ENCODE measurements at places on chromosomes 6 and 20.

DNA sequence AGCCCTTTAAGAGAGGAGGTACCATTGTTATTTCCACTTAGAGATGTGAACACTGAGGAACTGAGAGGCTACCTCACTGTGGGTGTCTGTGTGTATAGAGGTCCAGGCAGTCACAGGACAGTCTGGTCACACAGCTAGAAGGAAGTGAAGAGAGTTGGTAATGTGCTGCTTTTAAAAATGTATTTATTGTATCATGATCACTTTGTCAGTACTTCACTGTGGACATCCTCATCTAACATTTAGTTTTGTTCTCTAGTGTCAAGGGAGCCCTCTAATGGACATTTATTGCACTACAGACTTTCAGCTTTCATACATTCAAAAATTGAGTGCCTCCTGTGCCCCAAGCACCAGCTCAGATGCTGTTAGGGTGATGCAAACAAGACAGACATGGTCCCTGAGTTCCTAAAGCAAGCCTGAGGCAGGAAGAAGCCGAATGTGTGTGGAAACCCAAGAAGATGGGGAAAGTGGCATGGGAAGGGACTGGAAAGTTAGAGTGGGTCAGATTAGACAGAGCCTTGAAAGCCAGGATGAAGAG is 123.0 kb downstream of the SLC16A10 start:
- no peak for DNase-seq

DNA sequence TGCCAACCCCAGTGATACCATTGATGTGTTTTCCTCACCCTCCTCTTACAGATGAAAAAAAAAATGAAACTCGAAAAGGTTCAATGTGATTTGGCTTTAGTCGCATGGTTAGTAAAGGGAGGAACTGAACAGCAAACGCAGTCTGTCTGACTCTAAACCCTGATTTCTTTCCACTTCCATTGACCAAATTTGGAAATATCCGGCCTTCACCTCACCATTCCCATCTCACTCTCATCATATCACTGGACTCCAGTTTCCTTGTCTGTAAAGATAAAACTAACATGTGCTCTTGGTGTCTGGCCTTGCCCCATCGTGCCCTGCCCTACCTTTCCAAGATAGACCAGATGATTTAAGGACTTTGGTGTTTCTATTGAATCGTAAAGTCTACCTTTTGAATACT is 48.7 kb upstream of the ADGRF1 start:
- DNase-seq = no peak

DNA sequence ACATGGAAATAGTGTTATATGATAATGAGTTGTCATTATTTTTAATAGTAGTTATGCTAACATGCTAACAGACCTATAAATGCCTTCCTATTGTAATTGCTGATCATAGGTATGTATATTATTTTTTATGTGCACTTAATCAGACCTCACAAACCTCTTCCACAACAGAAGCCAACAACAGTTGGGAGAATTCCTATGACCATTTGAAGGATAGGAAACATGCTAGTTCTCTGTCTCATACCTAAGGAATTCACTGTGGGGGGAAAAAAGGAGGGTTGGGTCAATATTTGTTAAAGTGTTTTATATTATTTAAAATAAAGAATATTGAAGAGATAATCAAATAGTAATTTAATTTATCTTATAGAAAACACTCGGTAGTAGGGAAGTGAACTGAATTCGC is 990.9 kb downstream of the EPHA7 start:
- no peak for DNase-seq

- no peak for DNase-seq
Observed at GRCh38 chr6:88047510-88048150, at the start of gene SPACA1. SPACA1 (plus strand) TSS chr6:88047841; CDS start chr6:88047906, 65 bp downstream.

DNA sequence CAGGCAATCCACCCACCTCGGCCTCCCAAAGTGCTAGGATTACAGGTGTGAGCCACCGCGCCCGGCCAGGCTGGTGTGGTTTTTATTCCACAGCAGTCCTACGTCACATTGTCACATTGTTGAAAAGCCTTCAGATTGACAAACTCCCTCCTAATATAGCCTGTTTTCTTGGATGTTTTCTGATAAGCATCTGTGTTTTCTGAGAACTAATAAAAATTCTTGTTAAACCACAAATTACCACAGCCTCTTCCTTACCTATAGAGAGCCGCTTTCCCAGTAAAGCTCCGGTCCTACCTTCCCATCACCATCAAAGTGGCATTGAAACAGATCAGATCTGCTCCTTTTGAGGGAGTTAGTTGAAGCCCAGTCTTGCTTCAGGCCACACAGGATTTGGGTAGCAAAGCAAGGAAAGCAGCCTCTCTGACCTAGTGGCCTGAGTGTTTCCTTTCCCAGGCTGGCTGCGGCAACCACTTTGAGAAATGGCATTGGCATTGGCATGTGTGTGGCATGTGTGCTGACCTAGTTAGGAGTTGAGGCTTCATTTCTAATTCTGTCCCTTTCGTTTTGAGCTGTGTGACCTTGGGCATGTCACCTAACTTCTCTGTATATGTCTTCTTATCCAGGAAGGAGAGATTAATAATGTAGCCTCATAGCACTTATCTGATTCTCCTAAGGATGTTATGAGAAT is 1.7 kb upstream of the PKIG start:
- DNase-seq = no peak

DNA sequence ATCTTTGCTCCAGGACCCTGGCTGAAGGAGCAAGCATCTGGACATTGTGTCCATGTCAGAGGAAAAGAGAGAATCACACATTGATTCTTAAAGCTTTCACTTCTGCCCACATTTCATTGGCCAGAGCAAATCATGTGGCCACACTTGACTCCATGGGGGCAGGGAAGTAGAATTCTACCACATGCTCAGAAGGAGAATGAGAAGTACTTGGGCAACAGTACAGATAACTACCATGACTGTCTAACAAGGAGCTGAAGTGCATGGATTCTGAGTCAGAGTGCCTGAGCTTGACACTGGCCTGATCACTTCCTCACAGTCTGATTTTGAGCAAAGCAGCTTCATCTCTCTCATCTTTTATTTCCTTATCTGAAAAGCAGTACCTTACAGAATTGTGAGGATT is 38.6 kb downstream of the GHRH start:
- DNase-seq = no peak

DNA sequence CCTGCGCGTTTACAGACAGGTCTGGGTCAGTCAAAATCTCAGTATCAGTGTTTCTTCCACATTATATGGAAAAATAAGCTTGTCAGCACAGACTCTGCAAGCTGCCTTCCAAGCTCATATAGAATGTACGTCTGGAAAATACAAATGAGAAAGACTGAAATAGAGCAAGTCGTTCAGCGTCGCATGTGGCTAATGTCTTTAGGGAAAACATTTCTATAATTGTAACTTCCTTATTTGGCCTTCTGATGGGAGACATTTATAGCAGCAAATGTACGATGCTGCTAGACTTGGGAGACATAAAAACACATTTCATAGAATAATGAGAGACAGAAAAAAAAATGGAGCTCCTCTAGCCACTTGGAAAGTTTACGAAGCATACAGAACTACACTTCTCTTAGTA is 122.2 kb downstream of the KIF16B start:
- DNase-seq = no peak

GRCh38 chr6:84568971-84569370 is 195.4 kb downstream of the TBX18 start:
- DNase-seq = no peak

GRCh38 chr20:32894026-32894483 is 35.3 kb downstream of the EFCAB8 start:
- DNase-seq = no peak

GRCh38 chr6:21873562-21873961 is 280.0 kb downstream of the SOX4 start:
- DNase-seq = no peak

- no peak for DNase-seq
Observed at GRCh38 chr20:7596541-7596940, 343.7 kb downstream of the HAO1 start.

DNA sequence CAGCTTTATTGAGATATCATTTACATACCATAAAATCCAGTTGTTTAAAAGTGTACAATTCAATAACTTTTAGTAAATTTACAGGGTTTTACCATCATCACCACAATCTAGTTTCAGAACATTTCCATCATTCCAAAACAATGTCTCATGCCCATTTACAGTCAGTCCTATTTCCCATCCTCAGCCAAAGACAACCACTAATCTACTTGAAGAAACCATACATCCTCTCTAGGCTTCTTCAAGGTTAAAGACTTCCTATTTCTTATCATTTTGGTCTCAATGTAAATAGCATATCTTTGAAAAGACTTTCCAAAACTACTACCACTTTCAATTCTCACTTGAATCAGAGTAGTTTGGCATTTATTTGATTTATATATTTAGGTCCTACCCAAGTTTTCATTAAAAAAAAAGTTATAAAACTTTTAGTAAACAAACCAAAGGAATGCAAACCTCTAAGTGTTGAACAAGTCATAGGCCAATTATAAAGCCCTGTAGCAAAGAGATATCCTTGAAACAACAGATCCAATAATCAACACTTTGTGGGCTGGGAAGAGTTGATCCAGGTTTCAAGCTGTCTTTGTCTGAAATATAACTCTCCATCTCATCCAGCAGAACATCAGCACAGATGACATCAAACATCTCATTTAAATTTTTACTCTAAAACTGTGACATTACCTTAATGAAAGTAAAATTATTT is 211.3 kb upstream of the RUNX2 start:
- DNase-seq = no peak

DNA sequence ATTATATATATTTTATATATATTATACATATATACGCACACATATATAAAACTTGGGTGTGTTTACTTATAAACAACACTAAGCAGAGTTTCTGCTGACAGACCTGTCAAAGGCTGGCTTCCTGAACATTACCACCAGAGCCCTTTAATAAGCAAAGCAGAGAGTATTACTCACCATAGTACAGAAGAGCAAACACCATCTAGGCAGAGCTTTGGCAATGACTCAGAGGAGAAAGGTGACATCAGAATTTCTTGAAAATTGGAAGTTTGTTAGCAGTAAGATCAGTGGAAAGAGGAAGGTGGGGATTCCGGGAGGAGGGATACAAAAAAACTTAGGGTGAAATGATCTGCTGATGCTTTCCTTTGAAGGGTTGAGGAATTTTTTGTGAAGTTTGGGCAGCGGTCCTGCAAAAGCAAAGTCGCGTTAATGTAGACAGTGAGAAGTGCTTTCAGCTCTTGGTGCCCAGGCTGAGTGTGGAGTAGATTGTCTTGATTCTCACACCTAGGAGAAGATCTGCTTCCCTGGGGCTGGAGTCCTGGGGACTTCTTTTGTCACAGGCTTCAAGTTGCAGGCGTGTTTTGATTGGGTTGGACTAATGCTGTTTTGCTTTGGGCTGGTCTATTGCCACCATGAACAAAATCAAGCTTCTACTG is 109.6 kb upstream of the BACH2 start:
- no peak for DNase-seq

- no peak for DNase-seq
Observed at GRCh38 chr20:63364801-63365585, 3.8 kb upstream of the CHRNA4 start.

- DNase-seq = no peak
Observed at GRCh38 chr6:132130626-132131298, 179.6 kb upstream of the CCN2 start.

- no peak for DNase-seq
Observed at GRCh38 chr6:38572186-38572813, 67.4 kb downstream of the BTBD9 start.

DNA sequence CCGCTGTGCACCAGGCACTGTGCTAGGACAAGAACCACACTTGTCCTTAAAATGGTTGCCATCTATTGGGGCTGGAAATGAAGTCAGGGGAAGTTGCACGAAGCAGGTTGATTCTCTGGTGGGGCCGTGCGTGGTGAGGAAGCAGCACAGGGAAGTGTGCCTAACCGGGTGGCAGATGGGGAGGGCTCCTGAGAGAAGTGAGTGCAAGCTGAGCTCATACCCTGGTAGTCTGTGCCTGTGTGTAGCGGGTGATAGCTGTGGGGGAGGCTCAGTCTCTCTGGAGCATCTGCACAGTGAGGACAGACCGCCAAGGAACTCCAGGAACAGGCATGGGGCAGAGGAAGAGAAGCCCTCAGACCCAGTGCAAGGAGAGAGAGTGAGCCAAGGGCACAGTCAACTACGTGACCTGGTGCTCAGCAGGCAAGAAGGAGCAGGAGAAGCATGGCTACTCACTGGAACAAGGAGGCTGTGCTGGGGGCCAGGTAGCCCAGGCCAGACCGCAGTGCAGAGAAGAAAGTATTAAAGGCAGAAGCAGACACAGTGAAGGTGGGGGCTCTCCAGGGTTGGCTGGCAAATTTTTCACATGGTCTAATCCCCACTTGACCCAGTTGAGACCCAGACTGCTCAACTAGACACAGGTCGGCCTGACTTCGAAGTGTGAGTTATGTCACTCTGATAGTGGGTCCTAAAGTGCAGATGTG is 155.0 kb downstream of the CDH26 start:
- DNase-seq = no peak

DNA sequence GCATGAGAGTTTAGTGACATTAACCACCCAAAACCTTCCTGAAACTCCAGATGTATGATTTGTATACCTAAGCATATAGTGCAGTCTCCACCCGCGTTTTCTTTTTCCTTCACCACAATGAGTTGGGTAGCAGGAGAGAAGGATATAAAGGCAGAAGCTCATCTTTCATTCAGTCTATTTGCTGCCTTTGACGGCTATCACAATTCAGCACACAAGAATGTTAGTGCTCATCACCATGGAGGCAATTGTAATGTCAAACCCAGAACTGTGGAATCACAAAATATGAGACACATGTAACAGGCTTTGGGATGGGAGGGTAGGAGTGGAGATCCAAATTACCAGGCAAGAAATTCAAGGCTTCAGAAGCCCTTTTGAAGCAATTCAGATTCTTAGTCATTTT is 17.6 kb downstream of the ZHX3 start:
- DNase-seq = no peak

DNA sequence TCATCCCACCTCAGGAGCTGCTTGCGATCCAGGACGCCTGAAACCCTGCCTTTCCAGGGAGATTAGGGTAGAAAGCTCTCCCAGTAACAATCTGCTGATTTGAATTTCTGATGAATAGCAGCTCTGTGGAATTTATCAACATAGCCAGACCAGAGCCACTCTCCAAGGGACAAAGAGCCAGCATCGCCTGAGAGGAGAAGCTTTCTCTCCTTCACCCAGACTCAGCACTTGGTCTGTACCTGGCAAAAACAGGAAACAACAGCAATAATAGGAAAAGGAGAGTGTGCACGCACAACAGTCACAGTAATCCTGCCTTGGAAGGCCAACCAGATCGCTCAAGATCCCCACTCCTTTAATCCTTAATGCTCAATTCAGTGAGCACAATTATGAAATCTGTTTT is 22.3 kb upstream of the ROS1 start:
- no peak for DNase-seq

DNA sequence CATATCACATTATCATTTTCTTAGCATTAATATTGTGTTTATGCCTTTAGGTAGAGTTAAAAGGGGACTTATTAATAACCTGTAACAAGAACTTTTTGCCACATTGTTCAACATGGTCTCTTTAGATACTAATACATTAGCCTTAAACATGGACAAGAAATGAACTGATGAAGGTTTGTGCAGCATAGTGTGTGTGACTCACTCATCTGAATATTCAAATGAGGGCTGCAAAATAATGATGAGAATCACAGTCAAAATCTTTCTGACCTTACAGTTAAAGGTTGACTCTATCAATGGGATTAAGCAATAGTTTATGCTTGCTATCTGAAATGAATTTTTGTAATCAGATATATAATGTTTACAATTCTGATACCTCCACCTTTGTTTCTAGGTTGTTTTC is 1189.3 kb upstream of the CITED2 start:
- DNase-seq = no peak

GRCh38 chr6:4840169-4840568 is 64.0 kb downstream of the CDYL start:
- no peak for DNase-seq

- no peak for DNase-seq
Observed at GRCh38 chr6:140370441-140370840, 996.0 kb upstream of the CITED2 start.

- no peak for DNase-seq
Observed at GRCh38 chr6:4139272-4139671, 3.9 kb upstream of the ECI2 start.

All from stimulated activated CD8-positive, alpha-beta memory T cell treated with anti-CD3 and anti-CD28 coated beads, Interleukin-4, amount 100 ng/mL, for 4 hours (primary cell).